ENCODE measurements at places on chromosomes 2 and 18. TPM values are rescaled to one million over a fixed set of nuclear protein-coding genes. Genes with fewer than 3 reads are reported as not detected.

DNA sequence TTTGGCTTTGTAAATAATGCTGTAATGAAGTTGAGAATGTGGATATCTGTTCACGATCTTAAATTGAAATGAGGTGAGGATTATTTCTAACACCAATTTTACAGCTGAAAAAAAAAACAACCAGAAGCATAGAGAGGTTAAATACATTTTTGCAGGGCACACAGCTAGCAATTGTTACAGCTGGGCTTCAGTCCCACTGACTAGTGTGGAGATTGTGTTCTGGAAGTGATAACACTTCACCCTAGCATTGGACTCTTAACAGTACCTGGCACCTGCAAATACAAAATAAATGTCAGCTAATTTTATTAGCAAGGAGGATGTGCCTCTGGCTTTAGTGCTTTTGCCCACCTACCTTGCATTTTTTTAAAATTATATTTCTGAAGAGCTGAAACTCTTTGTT lies 28.8 kb downstream of the CAVIN2 start:
- DNase-seq, result no peak

DNA sequence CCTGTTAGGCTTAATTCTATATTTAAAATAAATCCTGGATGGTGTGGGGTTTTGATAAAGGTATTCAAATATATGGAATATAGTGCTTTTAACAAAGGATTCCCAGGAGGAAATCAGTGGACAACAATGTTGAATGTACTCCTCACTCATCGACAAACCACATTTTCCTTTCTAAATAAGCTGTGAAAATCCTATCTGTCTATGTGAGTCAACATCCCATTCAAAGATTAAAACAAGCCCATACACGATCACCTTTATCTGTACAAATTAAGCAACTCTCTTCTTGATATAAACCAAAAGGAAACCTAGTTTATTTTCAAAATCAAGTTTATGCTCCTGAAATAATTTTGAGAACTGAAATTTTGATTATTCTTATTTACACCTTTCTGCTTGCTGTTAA lies 153.4 kb downstream of the ERBB4 start:
- no peak for DNase-seq

DNA sequence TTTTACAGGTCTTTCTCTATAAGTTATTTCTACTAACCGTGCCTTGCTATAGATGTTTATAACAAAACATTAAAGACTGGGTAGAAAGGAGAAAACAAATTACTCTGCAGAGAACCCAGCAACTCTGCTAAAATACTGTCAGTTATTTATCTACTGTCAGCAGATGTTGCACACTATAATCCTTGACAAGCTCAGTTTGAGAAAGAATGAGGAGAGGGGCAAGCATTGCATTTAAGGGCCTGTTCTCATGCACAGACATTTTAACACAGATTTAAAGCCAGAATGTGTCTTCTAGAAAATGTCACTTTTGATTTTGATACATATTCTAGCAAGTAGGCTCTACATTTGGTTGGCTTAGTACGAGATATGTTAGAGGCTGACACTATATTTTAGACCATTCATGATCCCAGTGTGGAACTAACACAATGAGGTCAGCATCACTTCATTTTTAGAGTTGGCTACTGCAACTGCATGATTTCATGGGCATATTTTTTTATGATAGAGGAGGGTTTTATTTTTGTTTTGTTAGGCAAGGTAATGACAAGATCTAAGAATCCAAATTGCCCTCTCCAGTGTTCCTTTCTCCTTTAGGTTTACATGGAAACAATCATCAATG lies 516.4 kb downstream of the ZEB2 start:
- DNase-seq, result no peak

- DNase-seq, result no peak
Observed at GRCh38 chr2:95043300-95044093, 18.0 kb downstream of the MAL start.

DNA sequence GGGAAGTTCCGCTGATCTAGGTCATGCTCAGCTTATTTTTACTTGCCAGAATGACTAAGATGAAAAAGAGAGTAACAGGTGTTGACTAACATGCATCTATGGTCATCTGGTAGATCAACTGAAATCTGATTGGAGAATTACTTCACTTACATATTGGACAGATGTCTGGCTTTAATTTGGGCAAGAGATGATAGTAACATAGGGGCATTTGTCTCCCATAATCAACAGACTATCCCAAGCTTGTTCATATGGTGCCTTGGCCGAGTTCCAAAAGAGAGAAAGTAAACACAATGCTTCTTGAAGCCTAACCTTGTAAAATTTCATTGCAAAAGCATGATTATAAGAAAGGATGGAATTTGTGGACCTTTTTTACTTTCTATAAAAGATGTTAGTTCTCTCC lies 503.7 kb downstream of the ADCYAP1 start:
- no peak for DNase-seq

- DNase-seq, result no peak
Observed at GRCh38 chr2:60140185-60140584, 413.3 kb downstream of the BCL11A start.

DNA sequence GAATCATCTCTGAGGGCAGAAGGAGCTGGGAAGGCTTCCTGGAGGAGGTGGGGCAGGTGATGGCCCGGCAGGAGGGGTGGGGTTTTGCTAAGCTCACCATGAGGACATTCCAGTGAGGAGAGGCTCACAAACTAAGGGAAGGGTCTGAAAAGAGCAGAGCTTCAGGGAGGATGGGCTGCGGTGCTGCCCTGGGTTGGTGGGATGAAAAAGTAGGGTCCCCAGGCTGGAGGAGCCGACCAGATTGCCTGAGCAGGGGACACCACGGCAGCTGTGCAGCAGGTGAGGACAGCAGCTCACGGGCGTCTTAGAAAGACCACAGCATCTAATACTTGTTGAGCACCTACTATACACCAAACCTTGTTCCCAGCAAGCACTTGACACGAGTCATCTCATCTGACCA lies 82.2 kb downstream of the DYSF start:
- no peak for DNase-seq

GRCh38 chr2:149075105-149075504 lies 36.6 kb downstream of the LYPD6B start:
- DNase-seq, result no peak

DNA sequence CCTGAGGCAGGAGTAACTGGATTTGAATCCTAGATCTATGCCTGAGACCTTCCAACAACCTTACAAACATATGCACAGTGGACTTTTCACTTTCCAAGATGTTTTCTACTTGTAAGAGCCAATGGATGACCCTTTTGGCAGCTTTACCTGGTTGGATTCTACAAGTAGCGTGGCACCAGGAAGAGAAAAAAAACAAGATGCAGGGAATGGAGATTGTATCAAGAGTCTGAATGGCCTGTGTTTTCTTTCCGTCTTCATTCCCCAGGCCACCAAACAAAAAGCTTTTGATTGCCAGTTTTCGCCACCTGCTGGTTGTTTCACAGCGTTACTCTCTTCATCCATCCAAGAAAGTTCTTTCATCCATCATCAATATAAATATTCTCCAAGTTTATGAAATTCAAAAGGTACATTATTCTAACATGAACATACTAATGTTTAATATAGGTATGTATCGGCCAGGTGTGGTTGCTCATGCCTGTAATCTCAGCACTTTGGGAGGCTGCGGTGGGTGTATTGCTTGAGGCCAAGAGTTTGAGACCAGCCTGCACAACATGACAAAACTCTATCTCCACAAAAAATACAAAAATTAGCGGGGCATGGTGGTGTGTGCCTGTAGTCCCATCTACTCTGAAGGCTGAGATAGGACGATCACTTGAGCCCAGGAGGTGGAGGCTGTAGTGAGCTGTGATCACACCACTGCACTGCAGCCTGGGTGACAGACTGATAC lies 3.5 kb upstream of the BCL2 start:
- no peak for DNase-seq

DNA sequence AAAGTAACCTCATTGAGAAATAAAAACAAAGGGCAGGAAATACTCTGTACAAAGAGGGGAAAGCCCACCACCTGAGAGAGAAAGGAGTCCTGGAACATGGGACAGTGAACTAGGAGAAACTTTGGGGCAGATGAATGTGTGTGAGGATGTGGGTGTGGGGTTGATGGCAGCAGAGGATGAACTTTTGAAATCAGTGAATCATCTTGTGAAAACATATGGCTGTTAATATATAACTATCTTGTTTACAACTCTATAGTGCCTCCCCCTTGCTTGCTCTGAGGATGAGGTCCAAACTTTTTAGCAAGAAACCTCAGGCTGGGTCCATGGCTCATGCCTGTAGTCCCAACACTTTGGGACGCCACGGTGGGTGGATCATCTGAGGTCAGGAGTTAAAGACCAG lies 171.8 kb upstream of the LHCGR start:
- no peak for DNase-seq

DNA sequence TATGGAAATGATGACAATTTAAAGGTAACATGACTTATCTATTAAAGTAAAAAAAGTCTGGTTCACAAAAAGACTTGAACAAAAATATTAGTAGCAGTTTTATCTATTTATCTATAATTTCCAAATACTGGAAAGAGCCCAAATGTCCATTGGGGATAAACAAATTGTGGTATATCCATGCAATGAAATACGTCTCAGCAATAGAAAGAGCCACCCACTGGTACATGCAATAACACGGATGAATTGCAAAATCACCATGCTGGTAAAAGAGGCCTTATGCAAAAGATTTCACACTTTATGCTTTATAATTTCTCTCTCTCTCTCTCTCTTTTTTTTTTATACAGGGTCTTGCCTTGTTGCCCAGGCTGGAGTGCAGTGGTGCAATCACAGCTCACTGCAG lies 91.4 kb upstream of the ASAP2 start:
- no peak for DNase-seq

The IL37 gene
- total RNA-seq, result not detected

The CCDC195 gene
- not detected for total RNA-seq

The ASB18 gene
- total RNA-seq, result not detected

The RAB17 gene
- not detected for total RNA-seq

The REG3A gene
- total RNA-seq, result not detected

Measured in activated naive CD8-positive, alpha-beta T cell treated with anti-CD3 and anti-CD28 coated beads, Interleukin-2, amount 10 ng/mL, durations not matched to agents 7 days and 5 days (primary cell).